ENCODE measurements at places on chromosomes 3 and 15.

- no peak for DNase-seq
These were observed 8.8 kb downstream of the ITPR1 start for GRCh38 chr3:4501927-4502326.

GRCh38 chr3:160162440-160162839 is 62.8 kb upstream of the C3orf80 start:
- DNase-seq, result no peak

DNA sequence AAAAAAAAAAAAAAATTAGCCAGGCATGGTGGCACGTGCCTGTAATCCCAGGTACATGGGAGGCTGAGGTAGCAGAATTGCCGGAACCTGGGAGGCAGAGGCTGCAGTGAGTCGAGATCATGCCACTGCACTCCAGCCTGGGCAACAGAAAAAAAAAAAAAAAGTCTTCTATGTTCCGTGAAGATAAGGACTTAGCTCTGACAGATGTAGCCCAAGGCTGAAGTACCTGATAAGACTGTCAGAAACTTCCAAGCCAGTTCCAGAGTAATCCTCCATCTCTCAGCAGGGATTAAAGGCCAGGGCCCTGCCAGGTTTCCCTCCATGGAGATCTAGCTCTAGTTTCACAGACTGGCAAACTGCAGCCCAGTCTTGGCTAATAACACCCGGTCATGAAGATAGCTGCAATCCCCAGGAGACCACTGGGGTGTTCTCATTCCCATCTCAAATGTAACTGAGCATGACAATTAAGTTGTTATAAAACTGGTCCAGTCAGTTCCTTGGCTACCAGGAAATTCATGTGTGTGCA is 8.5 kb downstream of the CDCP1 start:
- no peak for DNase-seq

DNA sequence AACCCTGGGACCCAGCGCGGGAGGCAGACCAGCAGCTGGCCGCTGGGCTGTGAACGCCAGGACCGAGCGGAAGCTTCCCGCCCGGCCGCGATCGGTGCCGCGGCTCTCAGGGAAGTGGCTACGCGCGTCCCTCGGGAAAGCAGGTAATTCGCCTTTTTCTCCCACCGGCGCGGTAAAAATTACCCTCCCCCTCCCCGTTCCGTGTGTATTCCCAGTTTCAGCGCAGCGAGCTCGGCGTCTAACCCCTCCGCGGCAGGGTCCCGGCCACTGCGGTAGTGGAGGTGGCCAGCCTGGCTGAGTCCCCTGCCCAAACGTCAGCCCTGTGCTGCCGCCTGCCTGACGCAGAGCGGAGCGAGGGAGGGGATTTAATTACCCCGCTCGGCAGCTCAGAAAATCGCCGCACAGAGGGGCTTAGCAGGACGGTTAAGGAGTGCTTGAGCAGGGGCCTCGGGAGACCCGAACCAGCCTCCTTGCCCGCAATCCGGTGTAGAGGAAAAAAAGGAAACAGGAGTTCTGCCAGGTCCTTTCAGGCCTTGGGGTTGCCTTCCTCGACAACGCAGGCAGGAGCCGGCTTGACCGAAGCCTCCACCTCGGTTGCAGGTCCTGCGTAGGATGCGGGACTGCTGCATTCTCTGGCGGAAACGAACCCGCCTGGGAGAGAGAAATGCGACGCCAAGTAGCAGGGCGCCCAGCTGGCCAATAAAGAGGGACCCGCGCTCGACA is 2.9 kb downstream of the GATA2 start:
- DNase-seq, result no peak

DNA sequence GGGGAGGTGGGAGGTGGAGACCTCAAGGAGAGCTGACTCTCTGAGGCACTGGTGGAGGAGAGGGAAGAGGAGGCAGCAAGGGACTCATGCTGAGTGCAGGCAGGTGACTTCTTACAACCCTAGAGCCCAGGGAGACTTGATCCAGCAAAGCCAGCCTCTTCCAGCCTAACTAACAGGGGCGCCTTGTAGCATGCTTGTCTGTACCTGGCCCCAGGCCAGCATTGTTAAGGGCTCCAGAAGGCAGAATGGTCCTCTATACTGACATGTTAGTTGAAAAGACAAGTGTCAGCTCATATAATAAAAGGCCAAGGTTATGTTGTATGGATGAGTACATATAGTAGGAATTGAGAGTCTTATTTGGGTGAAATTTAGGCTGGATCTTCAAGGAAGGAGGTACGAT is 65.4 kb downstream of the CHDH start:
- DNase-seq, result no peak

DNA sequence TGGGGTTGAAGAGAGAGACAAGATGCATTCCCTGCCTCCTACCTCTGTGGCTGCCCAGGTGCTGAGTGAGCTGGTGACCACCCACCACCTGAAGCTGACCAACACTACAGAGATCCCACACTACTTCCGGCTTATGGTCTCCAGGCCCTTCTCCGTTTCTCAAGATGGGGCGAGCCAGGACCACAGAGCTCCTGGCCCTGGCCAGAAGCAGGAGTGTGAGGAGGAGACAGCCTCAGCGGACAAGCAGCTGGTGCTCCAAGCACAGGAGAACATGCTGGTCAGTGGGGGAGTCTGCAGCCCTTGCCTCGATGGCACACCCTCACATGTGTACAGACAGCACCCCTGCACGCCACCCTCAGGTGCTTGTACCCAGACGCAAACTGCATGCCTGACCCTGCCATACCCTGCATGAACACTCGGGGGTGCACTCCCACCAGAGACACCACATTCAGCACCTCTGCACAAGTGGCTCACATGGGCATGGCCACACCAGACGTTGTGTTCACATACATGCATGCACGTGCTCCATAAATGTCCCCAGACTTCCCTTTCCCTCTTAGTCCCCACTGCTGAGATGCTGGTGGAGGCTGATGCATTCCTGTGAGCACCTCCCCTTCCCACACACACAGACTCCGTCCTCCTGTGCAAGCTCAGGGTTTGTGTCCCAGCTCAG is 19.0 kb downstream of the ACAA1 start:
- DNase-seq, result peak; percentile 79

GRCh38 chr3:192063570-192063969 is 602.6 kb downstream of the PYDC2 start:
- DNase-seq, result peak; percentile 17

DNA sequence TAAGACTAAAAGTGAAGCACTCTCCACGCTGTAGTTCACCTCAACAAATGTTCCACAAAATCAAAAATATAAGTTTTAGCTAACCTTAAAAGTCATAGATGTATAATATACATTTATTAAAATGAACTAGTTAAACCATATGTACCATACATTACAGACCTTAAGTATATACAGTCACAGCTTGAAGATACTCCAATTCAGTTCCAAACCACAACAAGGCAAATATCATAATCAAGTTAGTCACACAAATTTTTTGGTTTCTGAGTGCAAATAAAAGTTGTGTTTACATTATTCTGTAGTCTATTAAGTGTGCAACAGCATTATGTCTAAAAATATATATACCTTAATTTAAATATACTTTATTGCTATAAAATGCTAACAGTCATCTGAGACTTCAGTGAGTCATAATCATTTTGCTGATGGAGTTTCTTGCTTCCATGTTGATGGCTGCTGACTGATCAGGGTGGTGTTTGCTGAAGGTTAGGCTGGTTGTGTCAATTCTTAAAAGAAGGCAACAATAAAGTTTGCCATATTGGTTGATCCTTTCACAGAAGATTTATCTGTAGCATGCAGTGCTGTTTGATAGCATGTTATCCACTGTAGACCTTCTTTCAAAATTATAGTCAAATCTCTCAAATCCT is 736.7 kb downstream of the NSUN3 start:
- DNase-seq, result no peak

DNA sequence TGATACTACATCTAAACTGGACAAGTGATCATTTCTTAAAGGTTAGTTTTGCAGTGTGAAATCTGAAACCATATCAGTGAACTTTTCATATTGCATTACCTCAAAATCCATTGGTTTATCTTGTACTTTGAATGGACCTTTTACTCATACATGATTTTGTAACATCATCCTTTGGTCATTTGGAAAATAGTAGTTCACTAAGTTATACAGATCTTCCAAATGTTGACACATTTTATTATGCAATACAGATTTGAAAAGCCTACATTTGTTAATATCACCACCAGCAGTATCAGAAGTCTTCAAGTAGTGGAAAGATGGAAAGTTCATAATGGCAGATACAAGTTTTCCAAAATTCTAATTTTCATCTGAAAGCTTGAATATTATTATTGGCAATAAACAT is 64.0 kb upstream of the CDV3 start:
- no peak for DNase-seq

DNA sequence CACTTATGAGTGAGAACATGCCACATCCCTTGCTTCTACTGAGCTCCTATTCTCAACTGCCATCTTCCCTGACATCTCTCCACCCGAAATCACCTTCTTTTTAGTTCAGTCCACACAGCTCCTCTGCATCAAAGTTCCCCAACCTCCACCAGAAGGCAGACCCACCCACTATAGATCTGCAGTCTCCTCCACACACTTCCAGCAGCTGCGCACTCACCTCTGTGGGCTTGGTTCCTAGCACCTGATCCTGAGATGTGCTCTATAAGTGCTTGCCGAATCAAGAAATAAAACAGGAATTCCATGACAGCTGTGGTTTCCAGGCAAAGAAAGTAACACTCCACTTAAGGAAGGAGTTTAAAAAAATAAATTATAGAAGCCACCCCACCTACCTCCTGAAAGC is 85.4 kb downstream of the TRANK1 start:
- DNase-seq, result no peak

DNA sequence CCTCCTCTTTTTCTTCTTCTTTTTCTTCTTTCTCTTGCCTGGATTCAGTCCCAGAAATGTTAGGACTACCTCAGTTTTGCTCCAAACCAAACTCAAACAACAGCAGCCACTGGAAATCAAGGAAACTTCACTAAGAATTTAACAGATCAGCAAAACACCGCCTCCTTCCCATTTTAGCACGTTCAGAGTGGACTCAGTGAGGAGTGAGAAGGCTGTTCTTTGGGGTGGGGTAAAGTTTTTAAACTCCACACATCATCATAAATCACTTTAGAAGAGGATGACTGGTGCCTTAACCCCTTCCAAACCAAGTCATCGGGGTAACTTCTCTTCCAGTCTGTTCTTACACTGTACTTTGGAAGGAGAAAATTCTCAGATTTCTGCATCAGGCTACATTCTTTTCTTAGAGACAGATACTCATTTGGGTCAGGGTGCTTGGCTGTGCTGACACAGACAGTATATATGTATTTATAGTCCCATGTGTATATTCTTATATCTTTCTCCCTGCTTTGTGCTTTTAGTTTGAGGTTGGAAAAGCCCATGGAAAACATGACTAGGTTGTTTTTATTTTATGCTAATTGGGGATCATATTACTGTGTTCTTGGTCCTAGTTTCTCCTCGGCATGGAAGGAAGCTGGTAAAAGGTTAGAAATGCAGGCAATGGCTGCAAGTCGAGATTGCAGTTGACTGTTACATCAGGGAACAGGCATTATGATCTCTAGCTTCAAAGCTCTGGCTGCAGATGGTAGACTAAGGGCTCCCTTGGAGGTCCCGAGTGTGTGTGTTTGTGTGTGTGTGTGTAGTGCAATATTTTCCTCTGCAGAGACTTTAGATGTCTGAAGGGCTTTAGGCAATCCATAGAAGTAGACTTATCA is at the start of gene CCDC80:
TSS of gene CCDC80 (minus strand) at position 214 of the 872 bp plus-strand sequence. CDS start 1,238 bp downstream, outside the sequence.
- peak; percentile 47 for DNase-seq

DNA sequence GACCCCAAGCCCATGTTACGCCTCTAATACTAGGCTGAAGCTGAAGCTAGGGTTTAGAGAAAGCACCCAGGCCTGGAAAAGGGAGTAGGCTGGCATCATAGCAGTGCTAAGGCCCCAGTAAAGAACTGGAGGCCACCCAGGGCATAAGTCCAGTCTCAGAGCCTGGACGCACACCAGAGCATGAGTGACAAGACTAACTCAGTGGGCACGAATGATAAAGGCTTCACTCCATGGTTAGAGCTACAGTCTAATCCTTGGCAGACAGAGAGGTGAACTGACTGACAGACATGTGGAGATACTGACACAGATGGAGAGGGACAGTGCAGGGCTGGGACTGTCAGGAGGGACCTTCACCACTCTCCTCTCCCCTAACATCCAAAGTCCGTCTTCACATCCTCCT is 139.8 kb downstream of the KCNMB2 start:
- no peak for DNase-seq

DNA sequence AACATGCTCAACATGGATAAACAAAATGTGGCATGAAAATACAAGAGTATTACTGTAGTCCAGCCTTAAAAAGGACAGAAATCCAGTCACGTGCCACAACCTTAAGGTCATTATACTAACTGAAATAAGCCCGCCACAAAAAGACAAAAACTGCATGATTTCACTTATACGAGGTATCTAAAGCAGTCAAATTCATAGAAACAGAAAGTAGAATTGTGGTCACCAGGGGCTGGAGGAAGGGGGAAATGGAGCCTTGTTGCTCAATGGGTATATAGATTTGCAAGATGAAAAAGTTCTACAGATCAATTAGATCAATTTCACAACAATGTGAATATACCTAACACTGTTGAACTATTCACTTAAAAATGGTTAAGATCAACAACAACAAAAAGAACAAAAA is 7.4 kb downstream of the GLB1 start:
- no peak for DNase-seq

GRCh38 chr3:195269375-195270078 is 1.4 kb downstream of the XXYLT1 start:
- DNase-seq, result no peak

DNA sequence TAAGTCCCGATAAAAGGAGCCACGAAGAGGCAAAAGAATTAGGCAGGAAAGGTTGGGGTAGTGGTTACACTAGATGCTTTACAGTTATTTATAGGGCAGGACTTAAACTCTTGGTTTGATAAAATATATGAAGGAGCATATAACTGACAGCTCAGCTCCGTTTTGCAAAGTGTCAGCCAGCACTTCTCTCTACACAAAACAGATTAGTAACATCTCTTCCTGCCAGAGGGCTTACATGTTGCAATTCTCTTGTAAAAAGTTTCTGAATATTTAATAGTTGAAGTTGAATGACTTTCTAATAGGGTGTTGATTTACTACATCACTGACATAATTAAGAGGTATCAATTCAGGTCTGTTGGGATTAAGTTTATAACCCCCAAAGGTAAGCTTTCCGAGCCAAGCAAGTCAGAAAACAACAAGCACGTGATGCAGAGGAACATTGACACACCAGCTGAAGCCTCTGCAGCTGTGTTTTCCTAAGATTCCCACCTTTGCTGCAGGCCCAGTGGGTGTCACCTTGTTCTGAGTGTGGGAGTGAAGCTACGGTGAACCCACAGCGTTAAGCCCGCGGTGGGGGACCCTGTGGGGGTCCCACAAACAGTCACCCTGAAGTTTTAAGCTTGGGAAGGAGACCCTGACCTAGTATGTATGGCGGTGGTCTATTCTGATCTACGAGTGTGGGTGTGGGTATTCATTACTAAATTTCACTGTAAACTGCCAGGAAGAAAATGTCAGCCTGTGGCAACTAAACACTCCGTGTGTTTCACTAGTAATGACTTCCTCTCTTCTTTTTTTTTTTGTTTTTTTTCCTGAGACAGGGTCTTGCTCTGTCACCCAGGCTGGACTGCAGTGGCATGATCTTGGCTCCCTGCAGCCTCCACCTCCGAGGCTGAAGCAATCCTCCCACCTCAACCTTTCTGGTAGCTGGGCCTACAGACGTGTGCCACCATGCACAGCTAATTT is 22.0 kb upstream of the ATP13A3 start:
- no peak for DNase-seq

All from hepatic stellate cell (primary cell).